ENCODE measurements at places on chromosomes 16 and 17. TPM values are rescaled to one million over a fixed set of nuclear protein-coding genes. Genes with fewer than 3 reads are reported as not detected.

DNA sequence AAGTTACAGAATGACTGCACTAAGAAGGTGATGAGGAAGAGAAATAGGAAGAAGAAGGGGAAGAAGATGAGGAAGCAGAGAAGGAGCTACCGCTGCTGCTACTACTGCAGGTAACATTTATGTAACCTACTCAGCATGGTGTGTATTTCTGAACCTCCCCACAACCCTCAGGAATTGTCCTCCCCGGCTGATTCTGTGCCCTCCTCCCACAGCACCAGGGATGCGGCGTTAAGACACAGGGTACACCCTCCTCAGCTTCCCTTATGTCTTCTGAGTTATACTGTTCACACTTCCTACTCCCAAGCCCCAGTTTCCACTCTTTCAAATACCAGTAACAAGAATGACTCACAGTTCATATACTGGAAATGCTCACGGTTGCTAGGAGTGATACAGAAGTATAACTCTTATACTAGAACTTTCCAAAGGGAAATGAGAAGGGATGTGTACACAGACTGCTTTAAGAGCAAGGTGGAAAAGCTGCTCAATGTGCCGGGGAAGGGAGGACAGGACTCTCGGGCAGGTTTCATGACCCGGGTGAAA, 224.5 kb upstream of the PSMD7 start:
- DNase-seq: peak; percentile 4

The KRT24 gene
- not detected for total RNA-seq

DNA sequence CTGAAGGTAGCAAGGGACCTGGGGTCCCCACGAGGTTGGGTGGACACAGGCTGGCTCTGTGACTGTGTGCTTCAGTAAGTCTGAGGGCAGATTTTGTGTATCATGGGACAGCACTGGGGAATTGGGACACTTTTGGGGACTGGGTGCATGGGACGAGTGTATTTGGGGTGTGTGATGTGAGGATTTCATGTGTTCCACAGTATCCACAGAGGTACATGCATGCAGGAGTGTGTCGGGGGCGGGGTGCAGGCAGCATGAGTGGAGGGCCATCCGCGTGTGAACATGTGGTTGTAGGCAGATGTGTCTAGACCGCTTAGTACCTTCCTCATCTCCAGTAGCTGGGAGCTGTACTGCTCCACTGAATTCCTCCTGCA, 1.1 kb upstream of the DLX3 start:
- DNase-seq: no peak

- DNase-seq: no peak
Measured at GRCh38 chr16:16019488-16019887, 70.1 kb downstream of the ABCC1 start.

GRCh38 chr16:89357055-89357816, 133.1 kb downstream of the ANKRD11 start:
- no peak for DNase-seq

The PMFBP1 gene
- 0.41 TPM for total RNA-seq

GRCh38 chr16:50395763-50396710, 27.2 kb upstream of the BRD7 start:
- no peak for DNase-seq

The MPV17L gene
- total RNA-seq: 13.9 TPM

GRCh38 chr16:27449434-27450195, 47.6 kb downstream of the IL21R start:
- no peak for DNase-seq

- no peak for DNase-seq
Measured at GRCh38 chr17:67520916-67521774, 144.1 kb downstream of the PITPNC1 start.

- DNase-seq: peak; percentile 61
Measured at GRCh38 chr16:4511441-4512082, 27.0 kb downstream of the CDIP1 start.

DNA sequence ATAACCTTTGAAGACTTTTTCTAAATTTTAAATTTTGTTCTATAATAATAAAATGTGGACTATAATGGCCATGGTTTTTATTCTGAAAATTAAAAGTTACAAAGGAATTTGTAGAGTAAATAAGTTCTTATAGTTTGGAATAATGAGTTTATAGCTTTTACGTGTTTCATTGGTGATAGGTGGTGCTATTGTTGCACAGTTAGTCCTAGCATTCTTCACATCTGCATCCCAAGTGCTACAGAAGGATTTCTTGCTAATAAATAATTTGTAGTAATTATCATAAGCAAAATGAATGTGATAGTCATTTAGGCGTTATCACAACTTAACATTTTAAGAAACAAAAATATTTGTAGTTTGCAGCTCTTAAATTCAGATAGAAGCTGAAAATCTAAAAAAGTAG, 67.9 kb downstream of the BCAS3 start:
- no peak for DNase-seq

- no peak for DNase-seq
Measured at GRCh38 chr17:74690409-74690825, 22.3 kb downstream of the CD300LF start.

GRCh38 chr16:76265434-76266045, 11.7 kb upstream of the CNTNAP4 start:
- DNase-seq: no peak

DNA sequence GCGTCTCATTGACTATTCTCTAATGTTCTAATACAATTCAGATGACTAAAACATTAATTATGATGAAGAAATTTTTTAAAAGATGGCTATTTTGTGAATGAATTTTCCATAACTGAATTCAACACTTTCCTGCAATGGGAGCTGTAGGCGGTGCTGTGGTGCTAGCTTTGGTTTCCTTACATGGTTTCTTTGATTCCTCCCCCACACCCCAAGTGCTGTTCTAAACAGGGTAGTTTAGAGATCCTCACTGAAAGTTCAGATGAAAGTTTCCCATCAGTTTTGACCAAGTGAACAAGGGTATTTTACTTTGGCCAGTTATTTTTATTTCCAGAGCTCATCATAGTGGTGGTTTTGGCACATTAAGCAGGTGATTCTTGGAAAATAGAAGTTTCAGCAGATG, 26.0 kb upstream of the MRC2 start:
- no peak for DNase-seq

DNA sequence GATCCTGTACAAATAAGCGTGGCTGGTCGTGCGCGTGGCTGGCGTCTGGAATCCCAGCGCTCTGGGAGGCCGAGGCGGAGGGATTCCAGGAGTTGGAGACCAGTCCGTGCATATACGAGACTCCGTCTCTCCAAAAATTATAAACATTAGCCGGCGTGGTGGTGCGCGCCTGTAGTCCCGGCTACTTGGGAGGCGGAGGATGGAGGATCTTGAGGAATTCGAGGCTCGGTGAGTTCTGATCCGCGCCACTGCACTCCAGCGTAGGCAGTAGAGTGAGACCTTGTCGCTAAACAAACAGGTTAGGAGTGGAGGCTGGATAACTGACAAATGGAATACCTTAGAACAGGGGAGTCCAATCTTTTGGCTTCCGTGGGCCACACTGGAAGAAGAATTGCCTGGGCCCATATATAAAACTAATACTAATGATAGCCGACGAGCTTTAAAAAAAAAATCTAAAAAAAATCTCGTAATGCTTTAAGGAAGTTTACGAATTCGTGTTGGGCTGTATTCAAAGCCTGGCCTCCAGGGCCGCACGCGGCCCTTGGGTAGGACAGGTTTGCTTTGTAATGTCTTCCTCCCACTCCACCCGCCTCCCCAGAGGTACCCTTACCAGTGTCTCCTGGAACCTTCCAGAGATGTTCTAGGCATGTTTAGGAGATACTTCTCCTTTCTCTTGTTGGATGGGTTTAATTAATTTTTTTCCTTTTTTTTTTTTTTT, 909 bp upstream of the RSL1D1 start:
- no peak for DNase-seq
